ENCODE measurements at places on chromosomes 6 and 20.

GRCh38 chr6:37365791-37366190 is 12.0 kb downstream of the RNF8 start:
- DNase-seq = peak; percentile 29

GRCh38 chr6:110355022-110355421 is 3.1 kb downstream of the METTL24 start:
- no peak for DNase-seq

DNA sequence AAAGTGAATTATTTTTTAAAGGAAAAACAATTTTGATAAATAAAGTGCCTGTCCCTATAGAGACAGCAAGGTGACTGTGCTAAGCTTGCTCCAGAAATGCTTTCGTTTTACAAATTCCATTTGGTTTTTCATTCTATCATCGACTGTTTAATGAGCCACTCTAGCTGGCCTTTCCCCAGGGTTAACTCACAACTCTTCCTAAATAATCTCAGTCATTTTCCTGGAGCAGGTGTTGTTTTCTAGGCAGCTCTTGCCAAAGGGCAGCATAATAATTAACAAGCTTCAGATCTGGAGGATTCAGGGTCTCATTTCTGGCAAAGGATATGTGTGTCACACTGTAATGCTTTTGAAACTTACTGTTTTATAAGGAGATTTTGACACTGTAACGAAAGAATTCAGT is 184.2 kb downstream of the KHDC1L start:
- DNase-seq = peak; percentile 8

DNA sequence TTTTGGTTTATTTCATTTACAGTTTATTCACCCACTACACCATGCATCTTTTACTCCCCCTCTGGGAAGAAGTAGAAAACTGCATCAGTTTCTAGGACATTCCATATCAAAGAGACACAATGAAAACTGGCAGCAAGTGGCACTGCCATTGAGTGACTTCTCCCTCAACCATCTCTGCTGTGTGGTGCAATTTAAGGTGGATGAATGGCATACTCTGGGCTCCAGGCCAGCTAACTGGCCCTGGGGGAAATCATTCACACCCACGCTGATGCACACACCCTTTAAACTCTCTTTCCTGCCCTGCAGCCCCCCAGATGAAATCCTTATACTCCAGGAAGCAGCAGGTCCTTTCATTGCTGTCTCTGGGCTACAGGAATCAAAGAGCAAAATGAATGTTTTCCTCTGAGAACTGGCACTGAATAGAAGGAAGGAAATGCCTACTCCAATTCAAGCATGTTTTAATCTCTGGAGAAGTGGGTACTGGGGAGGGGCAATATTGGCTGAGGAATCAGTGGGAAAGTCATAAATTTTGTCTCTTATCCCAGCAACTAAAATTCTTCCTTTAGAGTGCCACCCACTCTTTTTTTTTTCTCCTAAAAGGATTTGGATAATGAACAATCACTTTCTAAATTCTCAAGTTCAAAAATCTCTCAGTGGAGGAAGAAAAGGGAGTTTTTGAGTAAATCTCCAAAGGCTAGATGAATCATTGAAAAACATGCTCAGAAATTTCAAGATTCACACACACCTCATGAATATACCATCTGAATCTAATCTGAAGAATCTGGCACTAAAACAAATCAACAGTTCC is 16.9 kb upstream of the RFPL4B start:
- peak; percentile 65 for DNase-seq

GRCh38 chr6:123925350-123925749 is 121.7 kb downstream of the NKAIN2 start:
- no peak for DNase-seq

DNA sequence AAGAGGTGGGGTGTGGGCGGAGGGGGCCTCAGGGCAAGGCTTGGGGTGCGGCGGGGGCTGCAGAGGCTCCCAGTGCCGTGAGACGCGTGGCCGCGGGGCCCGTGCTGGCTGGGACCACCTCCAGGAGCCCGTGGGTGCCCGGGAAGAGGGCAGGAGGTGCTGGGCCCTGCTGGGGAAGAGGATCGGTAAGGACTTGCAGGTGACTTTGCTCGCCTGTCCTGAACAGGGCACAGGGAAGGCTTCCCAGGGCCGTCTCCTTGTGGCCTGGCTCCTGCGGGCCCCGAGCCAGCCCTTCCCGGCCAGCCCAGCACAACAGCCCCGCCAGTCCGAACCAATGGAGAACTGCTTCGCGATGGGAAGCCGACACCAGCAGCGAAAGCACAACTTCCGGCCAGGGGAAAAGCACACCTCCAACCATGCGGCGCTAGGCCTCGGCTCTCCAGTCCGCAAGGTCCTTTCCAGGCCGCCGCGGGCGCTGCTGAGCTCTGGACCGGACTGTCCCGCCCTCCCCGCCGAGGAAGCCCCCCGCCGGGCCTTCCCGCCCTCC is 32.3 kb downstream of the IRF4 start:
- no peak for DNase-seq

DNA sequence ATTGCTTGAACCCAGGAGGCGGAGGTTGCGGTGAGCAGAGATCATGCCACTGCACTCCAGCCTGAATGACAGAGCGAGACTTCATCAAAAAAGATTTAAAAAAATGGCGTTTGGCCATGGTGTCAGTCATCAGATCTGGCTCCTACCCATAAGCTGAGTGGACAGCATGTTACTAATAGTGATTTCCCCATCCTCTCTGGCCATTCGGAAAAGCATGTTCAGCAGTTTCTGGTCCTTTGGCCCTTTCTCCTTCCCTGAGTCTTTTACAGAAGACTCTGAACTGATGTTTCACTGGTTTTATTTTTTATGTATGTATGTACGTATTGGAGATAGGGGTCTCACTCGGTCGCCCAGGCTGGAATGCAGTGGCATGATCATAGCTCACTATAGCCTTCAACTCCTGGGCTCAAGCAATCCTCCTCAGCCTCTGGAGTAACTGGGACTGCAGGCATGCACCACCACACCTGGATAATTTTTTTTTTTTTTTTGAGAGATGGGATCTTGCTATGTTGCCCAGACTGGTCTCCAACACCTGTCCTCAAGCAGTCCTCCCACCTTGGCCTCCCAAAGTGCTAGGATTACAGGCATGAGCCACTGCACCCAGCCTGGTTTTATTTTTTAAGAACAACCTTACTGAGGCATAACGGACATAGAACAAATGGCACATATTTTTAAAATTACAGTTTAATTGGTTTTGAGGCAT is 84.2 kb upstream of the CNKSR3 start:
- DNase-seq = no peak

DNA sequence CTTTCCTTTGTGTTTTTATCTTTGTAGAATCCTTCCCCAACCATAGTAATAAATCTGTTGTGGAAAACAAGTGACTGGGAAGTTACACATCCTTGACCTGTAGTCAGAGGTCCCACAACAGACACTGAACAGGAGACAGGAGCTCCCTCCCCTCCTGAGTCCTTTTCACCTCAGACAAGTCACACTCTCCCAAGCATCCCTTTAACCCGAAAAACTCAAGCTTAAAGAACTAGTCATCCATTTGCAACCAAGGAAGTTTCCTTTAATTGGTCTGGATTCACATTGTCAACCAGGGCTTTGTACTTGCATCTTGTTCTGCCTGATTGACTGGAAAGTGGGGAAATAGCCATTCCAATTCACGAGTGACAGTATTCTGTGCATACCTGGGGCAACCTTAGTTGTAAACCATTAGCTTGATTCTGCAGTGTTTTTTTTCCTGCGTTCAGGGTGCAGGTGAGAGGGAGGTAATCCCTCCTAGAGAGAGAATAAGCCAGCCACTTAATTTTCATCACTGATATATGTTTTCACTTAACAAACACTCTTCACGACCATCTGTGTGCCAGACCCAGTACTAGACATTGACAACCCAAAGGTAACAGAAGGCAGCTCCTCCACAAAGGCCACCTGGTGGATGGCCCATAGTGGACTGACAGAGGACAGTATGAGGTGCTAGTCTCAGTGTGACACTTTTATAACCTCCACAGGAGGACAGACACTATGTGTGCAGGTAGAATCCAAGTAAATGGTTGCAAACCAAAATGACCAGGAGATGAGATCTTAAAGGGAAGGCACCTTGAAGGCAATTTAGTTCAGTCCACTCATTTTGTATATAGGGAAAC is 112.4 kb downstream of the SLX4IP start:
- DNase-seq = no peak

- peak; percentile 54 for DNase-seq
Measured at GRCh38 chr6:4021854-4022695, 56.9 kb downstream of the FAM217A start.

- peak; percentile 91 for DNase-seq
Measured at GRCh38 chr6:132054525-132054924, 103.4 kb upstream of the CCN2 start.

- DNase-seq = no peak
Measured at GRCh38 chr20:23501926-23502325, 11.0 kb downstream of the CST8 start.

GRCh38 chr6:3920321-3920720 is 71.1 kb downstream of the FAM50B start:
- no peak for DNase-seq

- no peak for DNase-seq
Measured at GRCh38 chr6:157706883-157707282, 116.2 kb upstream of the SNX9 start.

DNA sequence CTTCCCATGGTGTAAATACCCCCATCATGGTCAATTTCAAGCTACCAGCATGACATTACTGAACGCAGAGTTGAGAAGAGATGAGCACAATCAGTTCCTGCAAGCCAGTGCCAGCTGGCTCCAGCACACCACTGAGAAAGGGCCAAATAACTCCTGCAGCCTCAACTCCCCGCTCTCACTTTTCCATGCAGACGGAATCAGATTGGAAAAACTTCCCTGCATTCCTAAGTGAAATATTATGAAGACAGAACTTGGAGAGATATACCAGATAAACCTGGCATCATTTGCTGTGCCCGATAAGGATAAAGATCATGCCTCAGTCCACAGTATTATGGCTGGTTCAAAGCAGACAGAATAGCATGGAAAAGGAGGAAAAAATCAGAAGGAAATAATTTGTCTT is 56.7 kb downstream of the FILIP1 start:
- DNase-seq = no peak

DNA sequence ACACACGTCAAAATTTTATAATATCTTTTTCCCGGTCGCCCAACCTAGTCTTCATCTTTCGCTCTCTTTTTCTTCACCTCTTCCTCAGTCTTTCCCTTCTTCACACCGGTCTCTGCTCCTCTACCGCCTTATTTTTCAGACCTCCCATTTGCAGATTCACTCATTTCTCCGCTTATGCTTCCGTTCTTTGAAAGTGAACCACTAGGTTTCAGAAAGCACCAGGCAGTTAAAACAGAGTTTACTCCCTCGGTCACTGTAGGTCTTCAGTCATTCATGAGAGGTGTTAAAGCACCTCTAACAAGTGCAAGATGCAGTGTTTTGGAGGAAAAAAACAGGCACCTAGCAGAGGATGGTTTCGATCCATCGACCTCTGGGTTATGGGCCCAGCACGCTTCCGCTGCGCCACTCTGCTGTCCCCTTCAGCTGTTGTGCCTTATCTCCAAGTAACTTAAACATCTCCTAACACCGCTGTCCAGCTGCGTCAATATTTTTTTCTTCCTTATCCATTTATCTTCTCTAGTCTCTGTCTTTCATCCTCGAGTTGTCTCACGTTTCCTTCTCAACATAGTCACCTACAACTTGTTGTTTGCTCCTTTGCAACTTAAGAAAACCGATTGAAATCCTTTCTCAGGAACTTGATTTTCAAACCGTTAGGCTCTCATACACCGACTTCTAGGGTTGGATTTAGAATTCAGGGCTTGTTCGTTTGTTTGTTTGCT is 119.7 kb upstream of the ZNF184 start:
- DNase-seq = peak; percentile 92

DNA sequence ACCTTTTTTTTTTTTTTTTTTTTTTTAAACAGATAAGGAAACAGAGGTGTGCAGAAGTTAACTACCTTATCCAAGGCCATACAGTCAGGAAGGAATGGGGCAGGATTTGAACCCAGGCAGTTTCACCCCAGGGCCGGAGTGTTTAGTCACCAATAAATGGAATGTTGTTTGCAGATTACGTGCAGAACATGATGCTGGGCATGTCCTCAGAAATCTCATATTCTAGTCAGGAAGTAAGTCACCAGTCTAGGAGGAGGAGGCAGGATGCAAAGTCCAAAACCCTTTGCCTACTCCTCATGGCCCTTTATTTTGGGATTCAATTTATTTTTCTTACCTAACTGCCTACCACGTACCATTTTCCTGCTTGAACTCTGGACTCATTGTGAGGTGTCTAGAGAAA is 57.1 kb upstream of the LRRC1 start:
- peak; percentile 46 for DNase-seq

GRCh38 chr6:72947534-72947933 is 277.8 kb downstream of the KHDC1L start:
- no peak for DNase-seq

DNA sequence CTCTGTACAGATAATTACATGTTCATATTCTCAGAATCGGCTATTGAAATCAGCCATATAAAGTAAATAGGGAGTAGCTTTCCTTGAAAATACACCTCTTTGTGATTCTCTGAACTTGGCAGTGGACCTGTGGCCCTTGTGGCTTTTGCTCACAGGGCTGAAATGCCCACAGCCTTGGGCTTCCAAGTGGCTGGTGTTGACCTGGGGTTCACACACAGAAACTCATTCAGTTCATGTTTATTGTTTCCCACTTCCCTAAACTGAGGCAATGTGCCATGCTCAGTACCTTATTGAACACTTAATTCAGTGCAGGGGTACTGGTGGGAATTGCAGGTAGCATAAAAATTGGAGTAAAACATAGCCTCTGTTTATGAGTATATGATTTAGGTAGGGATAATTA is 19.1 kb upstream of the TULP4 start:
- DNase-seq = no peak

- peak; percentile 87 for DNase-seq
Measured at GRCh38 chr6:26065952-26066380, 21.3 kb upstream of the HFE start.

GRCh38 chr20:43787937-43788336 is 61.1 kb upstream of the GTSF1L start:
- no peak for DNase-seq

GRCh38 chr20:63678667-63679465 is 17.6 kb upstream of the TNFRSF6B start:
- no peak for DNase-seq

GRCh38 chr6:35500782-35501181 is 3.9 kb upstream of the TEAD3 start:
- DNase-seq = peak; percentile 66

GRCh38 chr20:375265-375889 is 5.2 kb upstream of the TRIB3 start:
- no peak for DNase-seq

DNA sequence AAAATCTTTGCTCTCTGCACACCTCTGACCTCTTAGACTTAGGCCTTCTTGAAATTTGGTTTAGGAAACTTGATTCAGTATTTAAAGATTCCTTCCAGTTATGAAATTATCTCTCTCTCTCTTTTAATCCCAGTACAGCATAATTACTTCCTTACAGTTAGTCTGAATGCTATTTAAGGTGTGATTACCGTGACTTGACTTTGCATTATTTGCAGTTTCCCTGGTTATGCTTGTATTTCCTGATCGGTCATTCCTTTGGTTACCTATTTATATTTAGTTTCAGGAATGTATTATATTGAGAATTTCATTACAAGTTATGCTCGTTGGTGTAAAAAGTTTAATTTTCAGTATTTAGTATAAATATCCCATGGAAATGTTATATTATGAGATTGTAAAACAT is 16.3 kb downstream of the TMEM170B start:
- no peak for DNase-seq

- DNase-seq = peak; percentile 39
Measured at GRCh38 chr6:11810039-11810541, 31.5 kb upstream of the ADTRP start.

Data from ELR (cell line).